Spleen (tissue), 13 donors: ENCODE measurements at places on chromosomes 13 and 19.

- DNase-seq: no peak
Observed at GRCh38 chr19:4327877-4328242, 10.8 kb downstream of the STAP2 start.

DNA sequence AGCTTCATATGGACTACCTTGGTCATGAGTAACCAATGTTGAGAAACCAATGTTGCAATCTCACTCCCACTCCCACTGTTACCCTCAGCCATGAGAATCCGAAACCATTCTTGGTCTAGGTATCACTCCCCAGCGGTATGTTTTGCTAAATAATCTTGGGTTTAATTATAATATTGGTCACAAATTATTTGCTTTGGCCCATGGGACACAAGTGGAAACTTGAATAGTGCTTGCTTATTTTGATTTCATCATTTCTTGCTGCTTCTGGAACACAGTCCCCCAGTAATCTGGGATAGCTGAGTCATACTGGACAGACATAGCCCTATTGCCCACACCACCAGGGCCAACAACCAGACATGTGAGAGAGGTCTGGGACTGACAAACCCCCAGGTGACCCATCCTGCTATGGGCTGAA lies 171.6 kb upstream of the IPO5 start:
- no peak for DNase-seq

DNA sequence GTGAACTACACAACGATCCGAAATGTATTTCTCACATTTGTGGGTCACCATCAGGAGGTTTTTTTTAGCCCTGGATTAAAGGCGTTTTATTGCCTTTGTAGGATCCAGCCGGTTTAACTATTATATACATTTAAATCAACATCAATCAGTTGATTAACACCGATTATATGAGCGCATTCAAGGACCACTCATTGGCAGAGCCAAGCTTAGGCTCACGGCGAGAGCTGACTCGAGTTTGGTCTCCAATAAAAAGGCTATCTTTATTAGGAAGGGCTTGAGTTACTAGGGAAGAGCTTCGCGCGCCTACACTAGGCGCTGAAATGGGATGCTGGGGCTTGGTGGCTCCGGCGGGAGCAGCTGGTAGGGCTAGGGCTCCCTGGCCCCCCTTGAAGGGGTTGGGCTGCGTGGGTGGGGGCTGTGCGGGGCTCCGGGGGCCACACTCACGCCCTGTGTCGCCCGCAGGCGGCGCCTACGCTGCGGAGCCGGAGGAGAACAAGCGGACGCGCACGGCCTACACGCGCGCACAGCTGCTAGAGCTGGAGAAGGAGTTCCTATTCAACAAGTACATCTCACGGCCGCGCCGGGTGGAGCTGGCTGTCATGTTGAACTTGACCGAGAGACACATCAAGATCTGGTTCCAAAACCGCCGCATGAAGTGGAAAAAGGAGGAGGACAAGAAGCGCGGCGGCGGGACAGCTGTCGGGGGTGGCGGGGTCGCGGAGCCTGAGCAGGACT lies 4.2 kb downstream of the PDX1 start:
- no peak for DNase-seq

DNA sequence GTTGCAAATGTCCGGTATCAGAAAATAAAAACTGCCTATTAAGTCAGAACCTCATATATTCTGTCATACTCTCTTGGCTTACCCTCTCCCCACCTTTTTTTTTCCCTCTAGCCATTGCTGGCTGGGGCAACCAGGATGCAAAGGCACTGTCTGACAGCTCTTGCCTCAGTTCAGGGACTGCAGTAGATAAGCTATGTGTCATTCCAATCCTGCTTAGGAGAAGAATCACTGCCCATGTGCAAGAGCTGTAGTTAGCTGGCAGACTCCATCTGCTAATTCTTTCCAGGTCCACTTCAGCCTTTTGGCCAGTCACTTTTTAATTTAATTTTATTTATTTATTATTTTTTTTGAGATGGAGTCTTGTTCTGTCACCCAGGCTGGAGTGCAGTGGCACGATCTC lies 895.6 kb upstream of the SLC10A2 start:
- DNase-seq: no peak

- peak; percentile 77 for DNase-seq
Observed at GRCh38 chr13:78659732-78660494, 958 bp upstream of the OBI1 start.

DNA sequence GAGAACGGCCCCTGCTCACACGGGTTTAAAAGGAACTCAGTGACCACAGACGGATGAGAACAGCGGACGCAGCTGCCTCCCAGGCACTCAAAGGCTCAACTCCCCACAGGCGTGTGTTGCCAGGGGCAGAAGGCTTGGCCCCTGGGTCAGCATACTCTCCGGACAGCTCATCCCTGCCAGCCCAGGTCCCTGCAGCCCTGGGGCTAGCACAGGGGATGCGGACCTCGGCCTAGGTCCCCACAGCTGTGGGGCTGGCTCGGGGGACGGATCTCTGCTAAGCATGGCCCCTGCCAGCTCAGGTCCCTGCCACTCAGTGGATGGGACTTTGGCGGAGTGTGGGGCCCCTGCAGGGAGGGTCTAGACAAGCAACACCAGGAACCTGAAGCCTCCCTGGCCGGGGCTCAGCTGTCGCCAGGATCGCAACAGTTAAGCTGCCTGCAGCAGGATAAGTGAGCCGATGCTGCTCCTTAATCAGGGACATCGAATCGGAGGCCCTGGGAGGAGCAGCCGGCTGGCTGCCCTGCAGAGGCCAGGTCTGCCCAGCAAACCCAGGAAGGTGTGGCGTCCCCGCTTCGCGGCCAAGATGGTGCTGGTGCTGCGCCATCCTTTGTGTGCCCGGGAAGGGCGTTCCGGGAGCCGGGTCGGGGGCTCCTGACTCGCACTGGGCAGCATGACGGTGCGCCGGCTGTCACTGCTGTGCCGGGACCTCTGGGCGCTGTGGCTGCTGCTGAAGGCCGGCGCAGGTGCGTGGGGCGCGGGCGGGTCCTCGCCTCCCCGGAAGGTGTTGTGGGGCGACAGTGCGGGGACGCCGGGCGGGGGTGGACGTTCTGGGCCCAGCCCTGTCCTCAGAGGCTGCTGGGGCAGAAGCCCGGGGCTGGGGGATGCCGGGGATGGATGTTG lies 32.5 kb downstream of the MCF2L start:
- no peak for DNase-seq

DNA sequence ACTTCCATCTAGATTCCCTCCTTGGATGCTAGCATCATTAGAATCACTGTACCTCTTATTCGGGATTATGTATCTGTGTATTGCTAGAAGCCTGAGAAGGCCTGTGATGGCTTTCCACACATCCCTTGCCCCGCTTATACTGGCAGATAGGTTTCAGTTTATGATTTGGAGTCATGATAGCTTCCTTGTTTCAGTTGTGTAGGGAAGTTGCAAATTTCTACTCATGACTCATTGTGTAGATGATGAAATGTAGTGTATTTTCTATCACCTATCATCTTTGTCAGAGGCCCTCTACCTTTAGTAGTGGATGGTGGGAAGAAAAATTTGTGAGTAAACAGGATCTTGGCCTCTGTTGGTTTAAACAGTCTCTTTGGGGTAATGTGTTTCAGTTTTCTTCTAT lies 165.2 kb downstream of the GGACT start:
- DNase-seq: no peak

GRCh38 chr13:73696271-73696670 lies 437.9 kb downstream of the KLF12 start:
- no peak for DNase-seq

GRCh38 chr13:79385694-79386093 lies 20.4 kb downstream of the RBM26 start:
- DNase-seq: no peak

DNA sequence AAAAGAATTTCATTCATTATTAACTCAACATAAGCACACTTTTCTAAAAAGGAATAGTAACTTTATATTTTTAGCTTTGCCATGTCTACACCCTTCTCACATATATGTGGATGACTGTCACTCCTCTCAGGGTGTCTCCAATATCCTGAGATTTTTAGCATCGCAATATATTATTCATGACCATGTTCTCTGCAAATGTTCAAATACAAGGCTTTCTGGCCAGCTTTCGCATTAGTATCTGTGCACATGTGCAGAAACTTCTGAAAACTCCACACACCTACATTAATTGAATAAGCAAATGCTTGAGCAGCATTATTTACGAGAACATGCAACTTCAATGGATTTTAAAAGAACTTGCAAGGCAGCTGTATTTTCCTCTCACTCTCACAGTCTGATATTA lies 334.8 kb downstream of the PCDH9 start:
- DNase-seq: no peak

DNA sequence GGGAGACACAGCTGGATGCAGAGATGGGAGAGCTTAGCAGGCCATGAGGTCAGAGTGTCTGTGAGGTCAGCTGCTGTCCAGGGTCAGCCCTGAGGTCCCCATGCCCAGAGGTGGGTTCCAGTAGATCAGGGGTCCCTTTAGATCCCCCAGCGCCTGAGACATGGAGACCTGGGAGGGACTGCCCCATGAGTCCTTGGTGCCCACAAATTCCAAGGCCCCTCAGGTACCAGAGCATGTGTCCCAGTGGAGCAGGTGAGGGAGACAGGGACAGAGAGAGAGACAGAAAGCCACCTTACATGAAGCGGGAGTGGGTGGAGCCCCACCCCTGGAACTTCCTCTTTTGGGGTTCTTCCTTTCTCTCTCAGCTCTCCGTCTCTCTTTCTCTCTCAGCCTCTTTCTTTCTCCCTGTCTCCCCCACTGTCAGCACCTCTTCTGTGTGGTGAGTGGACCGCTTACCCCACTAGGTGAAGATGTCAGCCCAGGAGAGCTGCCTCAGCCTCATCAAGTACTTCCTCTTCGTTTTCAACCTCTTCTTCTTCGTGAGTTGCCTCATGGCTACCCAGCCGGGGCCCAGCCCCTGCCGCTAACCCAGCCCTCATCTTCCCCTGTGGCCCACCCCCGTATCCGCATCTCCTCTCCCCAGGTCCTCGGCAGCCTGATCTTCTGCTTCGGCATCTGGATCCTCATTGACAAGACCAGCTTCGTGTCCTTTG lies at the start of gene CD37:
CD37 (plus strand) TSS at position 336 of the 713 bp plus-strand sequence; CDS start at position 471, 135 bp downstream.
- DNase-seq: peak; percentile 90

GRCh38 chr19:18340990-18341868 lies 831 bp downstream of the PGPEP1 start:
- peak; percentile 93 for DNase-seq

GRCh38 chr13:79312340-79312855 lies 93.7 kb downstream of the RBM26 start:
- no peak for DNase-seq

- DNase-seq: no peak
Observed at GRCh38 chr13:67792151-67792676, 562.1 kb upstream of the PCDH9 start.

DNA sequence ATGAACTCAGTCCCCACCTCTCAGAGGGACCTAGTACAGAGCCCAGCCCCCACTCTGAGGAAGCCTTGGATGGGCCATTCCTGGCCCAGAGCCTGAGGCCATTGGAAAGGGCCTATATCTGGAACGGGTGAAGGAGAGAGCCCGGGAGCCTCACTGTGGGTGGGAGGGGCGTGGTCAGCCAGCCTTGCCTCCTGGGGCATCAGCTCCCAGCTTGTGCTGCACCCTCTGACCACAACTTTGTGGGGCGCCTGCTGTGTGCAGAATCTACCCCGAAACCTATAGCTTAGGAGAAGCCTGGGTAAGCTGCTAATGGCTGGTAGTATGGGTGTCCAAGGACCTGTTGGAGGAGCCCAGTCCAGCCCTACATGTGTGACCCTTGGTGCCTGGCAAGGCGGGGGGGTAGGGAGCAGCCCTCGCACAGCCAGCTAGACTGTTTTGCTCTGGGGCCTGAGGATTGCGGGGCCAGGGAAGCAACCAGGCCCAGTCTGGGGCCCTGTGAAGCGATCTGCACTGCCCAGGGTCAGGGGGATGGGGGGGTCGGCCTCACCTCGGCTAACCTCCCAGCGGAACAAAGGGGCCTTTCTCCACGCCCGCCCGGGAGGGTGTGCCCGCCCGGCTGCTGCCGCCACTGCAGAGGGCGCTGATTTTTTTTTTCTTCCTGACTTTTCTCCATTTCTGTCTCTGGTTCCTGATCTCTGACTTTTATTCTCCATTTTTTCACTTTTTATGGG lies 42.3 kb downstream of the LYL1 start:
- DNase-seq: no peak

- DNase-seq: no peak
Observed at GRCh38 chr13:101858860-101859259, 406.4 kb downstream of the ITGBL1 start.

GRCh38 chr13:51822106-51822815 lies 18.3 kb upstream of the DHRS12 start:
- DNase-seq: no peak

DNA sequence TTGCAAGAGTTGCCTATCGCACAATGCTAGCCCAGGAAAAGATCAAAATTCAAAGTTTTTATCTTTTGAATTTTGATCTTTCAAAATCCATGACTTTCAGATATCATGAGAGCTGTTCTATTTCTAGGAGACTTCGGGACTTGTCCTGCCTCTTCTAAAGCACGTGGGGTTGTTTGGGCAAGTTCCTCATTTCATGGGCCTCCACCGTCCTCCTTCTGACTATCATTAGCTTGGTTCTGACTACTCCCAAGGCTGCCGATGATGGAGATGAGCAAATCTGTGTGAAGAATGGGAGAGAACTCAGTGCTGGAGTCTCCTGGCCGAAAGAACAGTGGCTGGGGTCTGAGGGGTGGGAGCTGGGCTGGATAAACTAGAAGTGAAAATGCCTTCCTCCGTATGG lies 86.5 kb downstream of the COL4A1 start:
- no peak for DNase-seq

DNA sequence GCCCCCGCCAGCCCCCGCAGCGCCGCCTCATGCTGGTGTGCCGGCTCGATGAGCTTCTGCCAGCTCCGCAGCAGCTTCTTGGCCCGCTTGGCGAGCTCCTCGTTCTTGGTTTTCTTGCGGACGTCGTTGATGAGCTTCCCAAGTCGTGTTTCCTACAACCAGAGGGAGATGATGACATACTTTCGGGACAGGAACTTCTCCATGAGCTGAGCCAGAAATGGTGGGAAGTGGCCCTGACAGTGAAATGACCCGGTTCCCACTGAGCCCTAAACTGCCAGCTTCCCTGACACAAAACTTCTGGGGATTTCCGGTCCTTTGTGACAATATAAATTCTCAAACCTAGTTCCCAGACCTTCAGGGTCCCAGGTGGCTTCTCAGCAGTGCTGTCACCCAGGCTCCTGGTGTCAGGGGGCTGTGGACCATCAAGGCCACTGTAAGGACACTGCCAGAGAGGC lies 5.3 kb upstream of the SLC35E1 start:
- no peak for DNase-seq

GRCh38 chr13:44818428-44818827 lies 170.8 kb downstream of the NUFIP1 start:
- DNase-seq: no peak

DNA sequence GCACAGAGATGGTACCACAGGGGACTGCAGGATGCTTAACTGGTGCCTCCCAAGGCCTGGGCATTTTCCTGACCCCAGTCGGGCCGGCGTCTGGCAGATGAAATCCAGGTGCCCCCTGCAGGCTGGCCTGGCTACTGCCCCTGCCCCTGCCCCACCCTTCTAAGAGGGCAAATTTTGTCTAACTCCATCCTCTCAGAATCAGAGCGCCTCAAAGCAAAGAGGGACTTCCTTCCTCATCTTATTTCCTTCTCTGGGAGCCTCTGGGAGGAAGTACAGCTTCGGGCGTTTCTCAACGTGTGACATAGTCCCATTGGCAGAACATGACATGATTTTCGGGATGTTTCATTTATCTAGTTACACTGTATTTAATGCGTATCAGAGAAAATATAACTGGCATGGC lies 2.7 kb downstream of the PRKACA start:
- DNase-seq: peak; percentile 91

- no peak for DNase-seq
Observed at GRCh38 chr19:7540761-7541474, 5.4 kb downstream of the PNPLA6 start.

- peak; percentile 96 for DNase-seq
Observed at GRCh38 chr13:49627831-49628652, at the start of gene ARL11. Gene ARL11, plus strand, starts transcription at chr13:49628507. Its CDS starts 1,941 bp downstream, at chr13:49630448.
